ENCODE measurements at places on chromosomes 2 and 18. TPM values are rescaled to one million over a fixed set of nuclear protein-coding genes. Genes with fewer than 3 reads are reported as not detected.

Gene TMEM37
- total RNA-seq = 9.5 TPM

Gene ALK
- 0.33 TPM for total RNA-seq

Gene HOXD9
- total RNA-seq = 13.6 TPM

DNA sequence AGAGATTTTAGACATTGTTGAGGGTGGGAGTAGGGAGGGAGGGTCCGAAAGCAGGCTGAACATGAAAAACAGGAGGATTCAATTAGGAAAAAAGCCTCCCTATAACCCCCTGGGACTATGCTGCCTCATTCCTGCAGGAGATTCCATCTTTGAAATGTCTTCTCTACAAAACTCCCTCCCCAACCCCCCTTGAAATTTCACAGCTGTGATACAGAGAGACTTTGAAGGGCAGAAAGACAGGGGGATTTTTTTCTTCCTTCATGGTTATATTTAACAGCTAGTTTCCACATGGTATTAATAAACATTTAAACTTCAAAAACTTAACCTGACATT is 57.6 kb downstream of the TRIB2 start:
- DNase-seq = no peak

DNA sequence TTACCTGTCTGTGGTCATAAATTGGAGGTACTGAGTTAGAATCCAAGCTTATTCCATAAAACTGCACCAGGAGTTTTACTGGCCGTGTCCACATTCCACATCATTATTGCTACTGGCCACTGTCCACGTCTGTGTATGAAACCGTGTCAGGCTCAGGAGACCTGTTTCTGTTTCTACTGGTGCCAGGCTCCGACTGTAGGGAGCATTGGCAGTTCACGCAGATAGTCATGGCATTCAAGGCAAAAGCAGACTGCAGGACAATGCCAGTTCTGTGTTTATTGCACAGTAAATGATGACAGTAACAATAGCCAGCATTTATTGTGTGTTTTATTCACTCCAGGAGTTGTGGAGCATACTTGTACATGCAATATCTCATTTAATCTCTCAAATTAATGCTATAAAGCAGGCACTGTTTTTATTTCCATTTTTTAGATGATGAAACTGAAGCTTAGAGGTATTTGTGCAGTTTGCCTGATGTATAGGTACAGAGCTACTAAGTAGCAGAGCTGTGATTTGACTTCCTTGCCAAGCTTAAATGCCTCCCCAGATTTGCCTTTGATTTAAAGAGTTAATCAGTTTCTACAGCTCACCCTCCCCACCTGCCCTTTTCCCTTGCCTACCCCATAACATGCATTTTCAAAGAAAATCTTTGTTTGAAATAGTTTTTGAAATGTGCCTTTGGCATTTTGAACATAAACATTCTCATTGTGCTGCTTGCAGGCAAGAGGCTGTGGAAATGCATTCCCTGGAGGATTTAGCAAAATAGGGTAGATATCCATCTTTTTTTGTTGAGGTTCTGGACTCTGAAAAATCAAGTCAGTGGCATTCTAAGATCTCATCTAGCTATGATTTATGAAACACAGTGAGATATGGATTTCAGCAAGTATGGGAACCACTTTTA is 55.5 kb downstream of the MAP4K4 start:
- no peak for DNase-seq

Gene CYTIP
- total RNA-seq = 6.1 TPM

GRCh38 chr2:150767991-150768746 is 280.7 kb upstream of the RND3 start:
- DNase-seq = no peak

Gene CHRNG
- total RNA-seq = not detected

Gene CXCR4
- total RNA-seq = 6.2 TPM

Gene STEAP3
- total RNA-seq = 12.4 TPM

DNA sequence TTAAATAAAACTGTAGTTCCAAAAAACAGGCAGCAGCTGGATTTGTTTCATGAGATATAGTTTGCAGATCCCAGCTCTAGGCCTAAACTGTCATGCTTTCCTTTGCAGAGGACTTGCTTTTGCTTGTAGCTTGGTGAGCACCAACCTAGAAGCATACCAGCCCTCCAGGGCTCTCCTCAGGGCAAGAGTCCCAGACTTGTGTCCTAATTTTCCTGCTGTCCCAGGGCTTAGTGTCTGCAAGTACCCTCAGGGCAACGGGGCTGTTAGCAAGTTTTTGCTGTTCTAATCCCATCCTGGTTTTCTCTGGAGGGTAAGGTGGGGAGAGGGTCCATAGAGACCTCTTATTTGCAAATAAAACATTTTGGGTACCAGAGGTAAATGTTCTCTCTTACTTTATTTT is 59.5 kb downstream of the TMEM17 start:
- DNase-seq = no peak

DNA sequence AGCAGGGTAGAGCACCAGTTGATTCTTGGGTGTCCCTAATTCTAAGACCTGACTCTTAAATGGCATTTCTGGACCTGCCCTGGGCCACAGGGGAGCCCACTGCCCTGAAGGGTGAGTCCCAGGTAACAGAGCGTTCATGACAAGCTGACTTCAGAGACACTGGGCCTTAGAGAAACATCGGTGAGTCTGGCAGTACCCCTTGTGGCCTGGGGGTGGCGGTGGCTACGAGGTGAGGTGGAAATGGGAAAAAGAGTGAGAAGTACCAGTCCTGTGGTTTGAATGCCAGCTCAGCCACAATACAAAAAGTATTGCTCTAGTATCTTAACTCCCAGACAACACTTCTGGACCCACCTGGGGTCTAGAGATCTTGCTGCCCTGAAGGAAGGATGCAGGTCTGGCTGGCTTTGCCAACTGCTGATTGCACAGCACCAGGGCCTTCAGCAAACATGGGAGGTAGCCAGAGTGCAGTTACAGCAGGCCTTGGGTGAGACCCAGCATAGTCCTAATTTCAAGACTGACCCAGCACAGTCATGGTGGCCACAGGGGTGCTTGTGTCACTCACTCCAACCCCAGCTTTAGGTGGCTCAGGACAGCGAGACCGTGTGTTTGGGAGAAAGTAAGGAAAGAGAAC is 44.5 kb downstream of the USP34 start:
- no peak for DNase-seq

GRCh38 chr2:224268441-224268840 is 133.5 kb downstream of the FAM124B start:
- DNase-seq = no peak

Gene IGFBP5
- total RNA-seq = 2,824 TPM

DNA sequence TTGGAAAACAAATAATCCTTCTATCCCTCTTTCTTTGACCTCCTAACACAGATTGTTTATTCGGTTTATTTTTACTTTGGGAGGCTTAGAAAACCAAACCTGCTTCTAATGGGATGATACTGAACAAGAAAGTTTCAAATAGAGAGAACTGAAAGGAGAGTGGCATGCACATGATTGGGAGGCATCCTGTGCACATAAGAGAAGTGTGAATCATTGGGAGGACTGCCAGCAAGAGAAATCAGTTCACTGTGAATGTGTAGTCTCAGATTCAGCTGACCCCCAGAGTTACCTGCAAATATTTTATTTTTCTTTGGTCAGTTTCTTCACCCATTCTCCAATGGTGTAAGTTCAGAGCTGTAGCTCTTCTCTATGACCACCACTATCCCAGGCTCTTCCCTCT is 1363.2 kb upstream of the ACVR2A start:
- no peak for DNase-seq

Gene TMEM18
- total RNA-seq = 35.5 TPM

Gene CFAP65
- not detected for total RNA-seq

DNA sequence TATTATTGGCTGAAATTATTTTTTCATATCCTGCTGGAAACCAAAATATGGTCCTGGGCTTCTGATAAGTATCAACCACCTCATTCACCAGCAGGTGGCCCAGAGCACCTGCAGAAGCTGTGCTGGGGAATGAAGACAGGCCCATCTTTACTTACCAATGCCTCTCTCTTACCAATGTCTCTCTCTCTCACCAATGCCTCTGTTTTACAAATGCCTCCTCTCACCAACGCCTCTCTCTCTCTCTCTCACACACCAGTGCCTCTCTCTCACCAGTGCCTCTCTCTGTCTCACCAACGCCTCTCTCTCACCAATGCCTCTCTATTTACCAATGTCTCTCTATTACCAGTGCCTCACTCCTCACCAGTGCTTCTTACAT is 2.3 kb upstream of the MAL start:
- no peak for DNase-seq

Gene NXPH2
- 1.6 TPM for total RNA-seq

- peak; percentile 36 for DNase-seq
Observed at GRCh38 chr18:961644-962355, 57.1 kb downstream of the ADCYAP1 start.

GRCh38 chr2:237774811-237775553 is 23.6 kb upstream of the RBM44 start:
- DNase-seq = no peak

DNA sequence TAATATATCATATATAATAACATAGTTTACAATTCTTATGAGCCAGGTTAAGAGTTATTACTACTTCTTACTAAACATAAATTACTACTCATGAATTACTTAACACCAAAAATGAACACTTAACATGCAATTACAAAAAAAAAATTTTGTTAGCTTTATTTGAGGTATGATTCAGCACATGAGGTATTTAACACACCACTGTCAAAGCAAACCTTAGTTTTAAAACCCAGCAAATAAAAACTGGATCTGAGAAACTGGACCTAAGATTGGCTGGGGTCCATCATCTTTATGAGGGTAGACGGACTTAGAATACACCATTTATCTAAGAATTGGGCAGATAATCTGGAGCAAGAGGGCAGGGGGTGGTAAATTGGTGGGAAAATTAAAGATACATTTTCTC is 81.8 kb upstream of the CREB1 start:
- no peak for DNase-seq

- DNase-seq = no peak
Observed at GRCh38 chr2:236946871-236947270, 138.8 kb upstream of the COPS8 start.

Gene DYSF
- total RNA-seq = 2.3 TPM

- no peak for DNase-seq
Observed at GRCh38 chr2:185771396-185771795, 32.8 kb downstream of the FSIP2 start.

GRCh38 chr2:134120406-134120732 is 133.5 kb upstream of the MGAT5 start:
- peak; percentile 64 for DNase-seq

Gene APLF
- total RNA-seq = 14.1 TPM

DNA sequence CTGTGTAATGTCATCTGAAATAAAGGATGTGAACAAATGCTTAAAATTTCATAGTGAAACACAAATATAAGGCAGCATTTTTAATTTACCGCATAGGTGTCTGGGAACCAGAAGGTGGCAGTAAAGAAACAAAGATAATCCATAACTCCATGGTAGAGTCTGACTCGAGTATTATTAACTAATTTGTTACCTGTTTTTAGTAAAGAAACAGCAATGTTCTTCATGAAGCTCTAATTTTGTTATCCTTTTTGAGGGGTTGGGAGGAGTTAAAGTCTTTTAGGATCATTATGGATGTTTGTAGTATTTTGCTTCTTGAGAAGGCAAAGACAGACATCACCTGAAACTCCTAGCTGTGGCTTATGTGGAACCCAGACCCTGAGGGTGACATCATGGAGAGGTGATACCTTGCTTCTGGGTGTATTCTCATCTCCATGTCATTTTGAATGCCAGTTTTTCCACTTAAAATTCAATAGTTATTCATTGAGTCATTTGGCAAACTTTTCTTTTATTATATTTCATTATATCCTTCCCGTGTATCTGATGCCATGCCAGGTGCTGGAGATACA is 286.2 kb upstream of the EPAS1 start:
- DNase-seq = no peak

Gene STK25
- total RNA-seq = 108 TPM

- DNase-seq = no peak
Observed at GRCh38 chr18:29523371-29523770, 1346.4 kb upstream of the CDH2 start.

- no peak for DNase-seq
Observed at GRCh38 chr2:239684271-239684810, 283.5 kb upstream of the HDAC4 start.

Gene SANBR
- 3.8 TPM for total RNA-seq

Gene RAPGEF4
- 7.5 TPM for total RNA-seq

Data from ovary (tissue), 10 donors.